ENCODE measurements at places on chromosomes 12 and 14. TPM values are rescaled to one million over a fixed set of nuclear protein-coding genes. Genes with fewer than 3 reads are reported as not detected.

The ADAM21 gene
- total RNA-seq: 1.2 TPM

The EFS gene
- 6.3 TPM for total RNA-seq

The FERMT2 gene
- total RNA-seq: 149 TPM

The SLC17A8 gene
- not detected for total RNA-seq

The GLT1D1 gene
- not detected for total RNA-seq

The UBR7 gene
- total RNA-seq: 49.1 TPM

The ACSM4 gene
- not detected for total RNA-seq

The LYZ gene
- 0.19 TPM for total RNA-seq

The P3H3 gene
- total RNA-seq: 90.6 TPM

The CLEC7A gene
- total RNA-seq: not detected

The APOLD1 gene
- 10.6 TPM for total RNA-seq

All from aortic smooth muscle cell (primary cell).